Tibial nerve (tissue), 4 donors: ENCODE measurements at places on chromosomes 12 and 14. TPM values are rescaled to one million over a fixed set of nuclear protein-coding genes. Genes with fewer than 3 reads are reported as not detected.

- DNase-seq, result no peak
These were observed 4.5 kb downstream of the AJUBA start for GRCh38 chr14:22977684-22978486.

GRCh38 chr12:106021516-106021915 lies 117.2 kb downstream of the NUAK1 start:
- no peak for DNase-seq

DNA sequence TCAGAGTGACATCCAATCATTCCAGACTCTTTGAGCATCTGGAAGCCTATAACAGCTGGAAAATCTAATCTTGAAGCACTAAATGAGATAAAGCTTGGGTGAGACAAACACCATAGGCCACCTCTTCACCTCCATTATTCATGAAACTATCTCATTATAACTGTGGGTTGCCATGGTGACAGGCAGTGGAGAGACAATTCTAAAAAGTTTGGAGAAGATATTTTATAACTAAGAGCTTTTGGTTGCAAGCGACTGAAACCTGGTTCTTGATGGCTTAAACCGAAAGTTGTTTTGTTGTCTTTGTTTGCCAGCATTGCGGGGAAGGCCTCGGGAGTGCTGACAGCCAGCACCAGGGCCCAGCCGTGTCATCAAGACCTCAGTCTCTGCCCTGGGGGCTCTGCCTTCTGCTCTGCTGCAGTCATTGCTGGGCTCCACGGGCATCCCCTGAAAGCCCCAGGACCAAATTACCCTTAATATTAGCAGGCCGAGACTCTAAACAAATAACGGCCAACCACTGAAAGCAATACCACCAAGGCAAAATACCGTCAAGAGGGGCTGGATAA lies 353.6 kb upstream of the SFSWAP start:
- DNase-seq, result no peak

- DNase-seq, result no peak
These were observed 31.4 kb upstream of the SPTLC2 start for GRCh38 chr14:77647853-77648252.

- no peak for DNase-seq
These were observed 1.1 kb upstream of the RTRAF start for GRCh38 chr14:51988221-51988620.

The PPM1H gene
- total RNA-seq, result 0.78 TPM

The EMP1 gene
- total RNA-seq, result 281 TPM
